ENCODE measurements at places on chromosomes 1 and 21.

DNA sequence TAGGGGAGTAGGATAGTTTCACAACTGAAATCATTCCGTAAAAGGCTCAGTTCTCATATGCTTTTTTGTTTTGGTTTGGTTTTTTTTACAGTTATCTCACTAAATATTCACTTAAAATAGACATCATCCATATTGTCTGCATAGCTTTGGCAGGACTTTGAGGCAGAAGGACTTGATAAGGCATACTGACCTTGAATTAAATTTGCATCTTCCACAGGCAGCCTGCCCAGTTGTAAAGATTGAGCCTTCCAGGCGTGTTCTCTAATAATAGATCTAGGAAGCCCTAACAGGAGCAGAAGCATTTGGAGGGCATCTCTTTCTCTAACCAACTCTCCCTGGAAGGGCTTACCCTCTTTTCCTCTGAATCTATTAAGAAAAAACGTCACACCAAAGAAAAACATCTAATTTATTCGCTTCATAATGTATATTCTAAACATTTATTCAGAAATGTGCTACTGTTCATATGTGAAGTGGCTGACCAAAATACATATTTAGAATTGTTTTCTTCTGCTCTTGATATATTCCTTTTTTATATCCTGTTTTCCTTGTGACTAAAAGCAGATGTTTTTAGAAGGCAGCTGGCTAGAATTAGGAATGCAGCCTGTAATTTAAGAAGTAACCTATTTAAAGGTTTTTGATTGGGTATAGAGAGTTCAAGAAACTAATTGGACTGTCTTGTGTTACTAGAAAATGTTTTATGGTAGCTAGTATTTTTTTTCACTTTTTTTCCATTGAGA lies 20.2 kb downstream of the DESI2 start:
- no peak for DNase-seq

DNA sequence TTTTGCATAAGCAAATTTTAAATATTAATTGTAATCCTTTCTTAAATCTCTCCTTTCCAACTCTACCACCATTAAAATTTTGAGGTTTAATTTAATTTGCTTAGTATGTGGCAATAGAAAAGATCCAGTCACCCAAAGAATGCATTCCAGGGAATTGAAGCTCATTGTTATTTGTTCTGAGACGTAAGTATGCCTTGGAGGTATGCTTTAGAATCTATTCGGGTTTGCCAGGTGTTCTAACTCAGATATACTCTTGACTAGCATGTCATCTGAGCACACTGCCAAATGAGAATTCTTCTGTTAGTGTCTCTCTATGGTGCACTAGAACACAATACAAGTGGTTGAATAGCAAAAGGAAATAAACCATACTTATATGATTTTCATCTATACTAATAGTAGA lies 813.6 kb upstream of the ADGRL2 start:
- DNase-seq: no peak

DNA sequence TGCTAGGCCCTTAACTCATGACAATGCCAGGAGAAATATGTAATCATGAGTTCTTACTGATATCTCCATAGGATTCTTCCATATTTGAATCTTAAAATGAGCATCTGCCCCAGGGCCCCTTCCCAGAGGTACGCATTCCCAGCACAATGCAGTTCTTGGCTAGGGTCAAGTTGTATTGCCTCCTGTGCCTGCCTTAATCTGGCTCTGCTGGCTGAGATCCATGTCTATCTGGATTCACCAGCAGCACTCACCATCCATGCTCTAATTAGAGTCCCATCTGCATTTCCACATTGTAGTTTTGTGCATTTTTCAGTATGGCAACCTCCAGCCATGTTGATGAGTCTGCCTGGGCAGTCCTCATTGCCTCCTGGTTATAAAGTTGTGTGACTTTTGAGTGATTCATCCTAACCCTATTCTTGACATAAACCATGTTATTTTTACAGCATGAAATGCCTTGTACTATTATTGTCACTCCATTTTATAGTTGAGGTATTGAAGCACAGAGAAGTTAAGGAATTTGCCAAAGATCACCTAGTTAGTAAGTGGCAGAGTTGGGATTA lies 55.9 kb downstream of the CAMSAP2 start:
- DNase-seq: no peak

- DNase-seq: no peak
These were observed 12.6 kb upstream of the DENND1B start for GRCh38 chr1:197787623-197788536.

DNA sequence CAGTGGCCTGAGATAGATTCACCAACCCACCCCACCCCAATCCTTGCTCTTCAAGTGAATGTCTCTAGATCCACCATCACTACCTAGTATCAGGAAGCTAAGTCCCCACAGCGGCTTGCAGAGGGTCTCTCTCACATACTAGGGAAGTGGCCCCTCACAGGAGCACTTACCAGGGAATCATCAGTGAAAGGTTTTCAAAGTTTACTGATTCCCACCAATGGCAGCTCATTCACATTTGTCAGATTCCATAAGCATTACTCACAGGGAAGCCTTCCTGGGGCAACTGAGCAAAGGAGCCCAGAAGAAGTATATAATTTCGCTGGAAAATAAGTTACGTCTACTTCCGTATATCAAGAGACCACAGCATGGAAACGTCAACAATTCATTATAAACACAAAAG lies 120.8 kb downstream of the GREM2 start:
- DNase-seq: no peak

DNA sequence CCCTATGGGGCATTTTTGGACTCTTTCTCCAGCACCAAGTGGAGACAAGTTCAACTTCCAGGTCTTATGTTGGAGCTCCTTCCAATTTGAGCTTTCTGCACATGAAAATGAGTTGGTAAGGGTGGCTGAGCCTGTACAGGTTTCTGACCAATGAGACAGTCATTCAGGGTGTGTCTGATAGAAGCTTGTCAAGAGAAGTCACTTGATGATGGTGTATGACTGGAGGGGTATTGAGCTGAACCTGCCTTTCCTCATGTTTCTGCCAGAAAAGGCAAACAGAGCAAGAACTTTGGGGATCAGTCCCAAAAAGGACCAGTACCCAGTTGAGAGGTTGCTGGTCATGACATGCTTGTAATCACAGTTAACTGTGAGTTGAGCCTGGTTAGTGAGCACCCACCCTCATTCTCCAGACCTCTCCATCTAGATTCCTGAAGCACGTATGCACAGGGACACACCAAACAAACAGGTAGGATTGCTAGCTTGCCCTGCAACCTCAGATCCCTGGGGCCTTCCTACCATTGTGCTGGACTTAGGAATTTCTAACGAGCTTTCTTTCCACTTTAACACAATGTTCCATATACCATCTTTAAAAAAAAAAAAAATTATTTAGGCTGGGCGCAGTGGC lies 26.6 kb downstream of the FAM89A start:
- no peak for DNase-seq

DNA sequence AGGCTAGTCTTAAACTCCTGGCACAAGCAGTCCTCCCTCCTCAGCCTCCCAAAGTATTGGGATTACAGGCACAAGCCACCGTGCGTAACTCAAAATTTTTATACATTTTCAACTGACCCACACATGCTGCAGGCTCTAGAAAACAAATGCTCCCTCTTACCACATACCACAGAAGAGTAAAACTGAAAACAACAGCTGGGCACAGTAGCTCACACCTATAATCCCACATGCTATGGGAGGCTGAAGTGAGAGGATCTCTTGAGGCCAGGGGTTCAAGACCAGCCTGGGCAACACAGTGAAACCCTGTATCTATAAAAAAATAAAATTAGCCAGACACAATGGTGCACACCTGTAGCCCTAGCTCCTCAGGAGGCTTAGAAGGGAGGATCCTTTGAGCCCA lies 56.7 kb downstream of the AKT3 start:
- DNase-seq: no peak

DNA sequence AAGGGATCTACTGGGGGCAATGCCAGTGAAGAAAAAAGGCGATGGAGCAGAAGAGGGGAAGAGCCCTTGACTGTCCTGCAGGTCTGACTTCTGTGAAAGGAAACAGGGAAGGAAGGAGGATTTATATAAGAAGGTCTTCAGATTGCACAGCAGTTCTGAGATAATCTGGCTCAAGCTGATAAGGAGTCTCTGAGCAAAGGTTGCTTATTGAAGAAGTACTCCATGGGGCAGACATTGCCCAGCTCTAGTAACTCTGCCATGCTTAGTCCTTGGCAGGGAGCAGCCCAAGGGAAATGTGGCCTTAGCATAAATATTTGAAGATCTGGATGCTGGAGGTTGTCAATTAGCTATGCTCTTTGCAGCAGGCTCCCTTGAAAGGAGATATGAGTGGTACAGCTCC lies 15.9 kb upstream of the TTF2 start:
- no peak for DNase-seq

GRCh38 chr1:6982860-6983259 lies 197.6 kb downstream of the CAMTA1 start:
- no peak for DNase-seq

DNA sequence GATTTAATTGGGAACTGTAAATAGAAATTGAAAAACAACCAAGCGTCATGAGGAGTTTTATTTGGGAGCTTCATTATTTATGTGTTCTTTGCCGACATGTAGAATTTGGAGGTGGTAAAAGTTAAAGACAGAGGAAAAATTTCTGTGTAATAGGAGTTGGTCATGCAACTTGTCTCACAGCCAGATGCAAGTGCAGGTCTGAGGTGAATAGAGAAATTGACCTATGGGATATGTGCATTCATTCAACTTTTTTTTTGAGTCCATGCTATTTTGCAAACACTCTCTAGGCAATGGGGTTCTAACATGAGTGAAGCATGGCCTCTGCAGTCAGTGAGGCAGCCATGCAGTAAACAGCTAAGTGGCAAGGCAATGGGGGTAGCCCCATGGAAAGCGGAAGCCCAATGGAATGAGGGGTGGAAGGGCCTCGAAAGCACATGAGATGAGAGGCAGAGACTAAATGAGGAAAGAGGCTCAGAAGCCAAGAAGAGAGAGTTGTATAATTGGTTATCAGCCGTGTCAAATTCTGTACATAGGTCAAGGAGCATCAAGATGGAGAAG lies 56.4 kb upstream of the NRIP1 start:
- DNase-seq: no peak

- DNase-seq: no peak
These were observed 278.4 kb downstream of the USH2A start for GRCh38 chr1:216144661-216145450.

Data from large intestine (tissue), 12 donors.